Activated naive CD4-positive, alpha-beta T cell treated with anti-CD3 and anti-CD28 coated beads, Interleukin-2, amount 50 U/mL, for 72 hours (primary cell): ENCODE measurements at places on chromosomes 6 and 20. TPM values are rescaled to one million over a fixed set of nuclear protein-coding genes. Genes with fewer than 3 reads are reported as not detected.

GRCh38 chr6:108955329-108955949 is 107.2 kb downstream of the ARMC2 start:
- DNase-seq = no peak

- no peak for DNase-seq
These were observed 6.9 kb downstream of the TCF15 start for GRCh38 chr20:603116-603640.

VSX1 gene
- total RNA-seq = not detected

HAO1 gene
- not detected for total RNA-seq

DNA sequence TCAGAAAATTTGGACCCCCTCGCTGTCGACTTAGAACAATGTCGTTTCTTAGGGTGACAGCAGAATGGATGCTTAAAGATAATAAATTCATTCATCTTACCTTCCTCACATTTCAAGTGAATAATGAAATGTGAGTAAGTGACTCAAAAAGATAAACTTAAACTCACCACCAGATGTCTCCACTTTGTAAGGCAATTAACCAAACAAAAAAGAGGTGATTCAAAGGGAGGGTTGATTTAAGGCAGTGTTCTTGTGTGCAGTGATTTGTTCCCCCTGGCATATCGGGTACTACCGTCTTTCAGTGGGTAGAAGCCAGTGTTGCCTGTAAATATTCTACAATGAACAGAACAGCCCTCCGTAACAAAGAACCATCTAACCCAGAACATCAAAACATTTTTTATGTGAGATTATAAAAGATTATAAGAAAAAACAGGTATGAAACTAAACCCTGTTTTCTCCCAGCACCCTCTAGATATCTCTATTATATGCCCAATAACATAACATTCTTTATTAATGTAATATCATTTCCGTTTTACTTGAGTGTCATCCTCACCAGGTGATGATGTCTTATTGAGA is 589.7 kb downstream of the CBLN4 start:
- no peak for DNase-seq

DNA sequence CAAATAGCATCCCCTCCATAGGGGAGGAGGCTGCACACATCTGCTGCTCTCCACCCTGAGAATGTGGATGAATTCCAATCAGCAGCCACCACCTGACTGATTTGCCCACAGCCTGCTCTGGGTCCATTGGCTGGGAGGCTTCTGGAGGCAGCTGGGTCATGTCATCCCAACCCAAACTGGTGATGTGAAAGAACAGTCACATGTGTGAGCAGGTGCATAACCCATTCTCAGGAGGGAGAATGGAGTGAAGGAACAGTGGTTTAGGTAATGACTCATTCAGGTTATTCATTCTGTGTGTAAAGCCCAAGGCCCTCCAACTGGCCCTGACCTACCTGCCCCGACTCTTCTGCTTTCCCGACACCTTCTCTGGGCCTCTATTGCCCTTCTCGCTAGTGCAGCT is 90.9 kb upstream of the GCM1 start:
- no peak for DNase-seq

DNA sequence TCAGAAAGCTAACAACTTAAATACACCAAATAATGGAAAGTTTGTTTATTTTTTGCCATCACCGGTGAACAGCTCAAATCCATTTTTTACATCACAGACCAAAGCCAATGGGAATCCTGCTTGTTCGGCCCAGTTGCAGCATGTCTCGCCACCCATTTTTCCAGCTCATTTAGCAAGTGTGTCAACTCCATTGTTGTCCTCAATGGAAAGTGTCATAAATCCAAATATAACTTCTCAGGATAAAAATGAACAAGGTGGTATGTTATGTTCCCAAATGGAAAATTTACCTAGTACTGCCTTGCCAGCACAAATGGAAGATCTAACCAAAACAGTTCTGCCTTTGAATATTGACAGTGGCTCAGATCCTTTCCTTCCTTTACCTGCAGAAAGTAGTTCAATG is 65.3 kb upstream of the SMIM8 start:
- DNase-seq = no peak

C6orf52 gene
- 1.0 TPM for total RNA-seq
